ENCODE measurements at places on chromosomes 3 and 15. TPM values are rescaled to one million over a fixed set of nuclear protein-coding genes. Genes with fewer than 3 reads are reported as not detected.

AP3B2 gene
- total RNA-seq = 0.78 TPM

INKA1 gene
- total RNA-seq = 1.2 TPM

MCF2L2 gene
- 6.5 TPM for total RNA-seq

VGLL4 gene
- total RNA-seq = 29.2 TPM

ADAMTS17 gene
- total RNA-seq = 6.2 TPM

PRR23E gene
- total RNA-seq = not detected

SLC12A1 gene
- total RNA-seq = not detected

KBTBD8 gene
- total RNA-seq = 8.3 TPM

NR1D2 gene
- total RNA-seq = 62.2 TPM

POPDC2 gene
- total RNA-seq = 7.3 TPM

IGSF10 gene
- total RNA-seq = not detected

CELSR3 gene
- total RNA-seq = 3.3 TPM

HDAC11 gene
- total RNA-seq = 7.6 TPM

ZBTB47 gene
- total RNA-seq = 1.4 TPM

MCTP2 gene
- 19.6 TPM for total RNA-seq

PLA1A gene
- not detected for total RNA-seq

NME9 gene
- total RNA-seq = 1.0 TPM

EFHB gene
- 1.5 TPM for total RNA-seq

PDZRN3 gene
- total RNA-seq = not detected

CAMP gene
- not detected for total RNA-seq

REC114 gene
- not detected for total RNA-seq

ACKR2 gene
- total RNA-seq = 0.28 TPM

GANC gene
- 61.7 TPM for total RNA-seq

P2RY1 gene
- 0.09 TPM for total RNA-seq

ARGFX gene
- not detected for total RNA-seq

GOLGA8G gene
- total RNA-seq = not detected

All from CD4-positive, alpha-beta memory T cell (primary cell).